T follicular helper cell (primary cell): ENCODE measurements at places on chromosomes 4 and X.

GRCh38 chrX:46704767-46705386 lies 54.0 kb downstream of the SLC9A7 start:
- no peak for DNase-seq

DNA sequence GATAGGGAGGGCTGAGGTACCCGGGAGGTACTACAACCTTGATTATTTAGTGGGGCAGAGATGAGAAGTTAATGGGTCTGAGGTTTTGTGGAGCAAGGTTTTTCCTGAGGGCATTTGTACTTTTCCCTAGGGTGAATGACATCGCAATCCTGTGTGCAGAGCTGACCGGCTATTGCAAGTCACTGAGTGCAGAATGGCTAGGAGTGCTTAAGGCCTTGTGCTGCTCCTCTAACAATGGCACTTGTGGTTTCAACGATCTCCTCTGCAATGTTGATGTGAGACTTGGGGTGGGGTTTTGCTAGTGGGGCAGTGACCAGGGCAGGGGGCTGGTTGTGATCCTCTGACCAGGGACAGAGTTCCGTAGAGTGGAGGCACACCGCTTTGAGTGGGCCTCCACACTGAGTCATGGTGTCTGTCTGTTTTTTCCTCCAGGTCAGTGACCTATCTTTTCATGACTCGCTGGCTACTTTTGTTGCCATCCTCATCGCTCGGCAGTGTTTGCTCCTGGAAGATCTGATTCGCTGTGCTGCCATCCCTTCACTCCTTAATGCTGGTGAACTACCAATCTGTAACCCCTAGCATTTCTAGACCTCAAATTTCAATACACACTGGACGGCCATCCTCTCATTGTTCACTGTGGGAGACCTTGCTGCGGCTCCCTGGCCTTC lies 9.9 kb downstream of the MED12 start:
- DNase-seq, result no peak

- no peak for DNase-seq
Measured at GRCh38 chrX:15301924-15302323, 13.5 kb downstream of the ASB11 start.

DNA sequence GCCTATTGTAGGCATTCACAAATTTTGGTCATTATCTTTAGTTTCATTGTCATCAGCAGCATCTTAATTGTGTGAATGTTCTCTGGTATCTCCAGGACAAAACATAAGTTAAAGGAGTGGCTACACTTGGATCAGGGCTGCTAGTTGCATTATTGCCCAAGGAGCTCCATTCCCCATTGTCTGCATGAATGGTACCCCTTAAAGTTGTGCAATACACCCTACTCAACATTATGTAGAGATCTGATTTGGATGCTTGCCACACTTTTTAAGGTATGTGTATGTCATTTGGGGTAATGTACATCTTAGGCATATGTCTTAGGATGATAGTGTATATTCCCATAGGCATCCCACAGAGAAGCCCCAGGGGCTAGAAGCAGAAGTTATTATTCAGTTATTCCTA lies 2.9 kb downstream of the GRXCR1 start:
- DNase-seq, result no peak

GRCh38 chr4:2413821-2414610 lies 4.4 kb downstream of the ZFYVE28 start:
- DNase-seq, result no peak

- DNase-seq, result no peak
Measured at GRCh38 chr4:182502064-182502463, 258.9 kb downstream of the TENM3 start.

DNA sequence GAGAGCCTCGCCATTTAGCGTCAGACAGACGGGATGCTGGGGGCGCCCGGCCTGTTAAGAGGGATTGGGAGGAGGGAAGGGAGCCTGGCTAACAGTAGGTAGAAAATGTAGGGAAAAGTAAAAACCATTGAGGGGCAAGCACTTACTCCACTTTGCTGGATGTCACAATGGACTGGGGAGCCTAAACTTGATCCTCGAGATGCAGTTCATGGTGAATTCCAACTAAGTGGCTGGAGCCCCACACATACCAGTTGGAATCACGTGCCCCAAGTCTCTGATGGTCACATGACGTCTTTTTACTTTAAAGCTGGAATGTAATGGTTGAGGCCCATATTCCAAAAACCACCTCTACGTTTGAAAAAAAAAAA lies 1.5 kb downstream of the PLS3 start:
- no peak for DNase-seq

- DNase-seq, result no peak
Measured at GRCh38 chr4:61200916-61201526, 895 bp downstream of the ADGRL3 start.

- no peak for DNase-seq
Measured at GRCh38 chr4:98638661-98639060, 19.8 kb downstream of the TSPAN5 start.

DNA sequence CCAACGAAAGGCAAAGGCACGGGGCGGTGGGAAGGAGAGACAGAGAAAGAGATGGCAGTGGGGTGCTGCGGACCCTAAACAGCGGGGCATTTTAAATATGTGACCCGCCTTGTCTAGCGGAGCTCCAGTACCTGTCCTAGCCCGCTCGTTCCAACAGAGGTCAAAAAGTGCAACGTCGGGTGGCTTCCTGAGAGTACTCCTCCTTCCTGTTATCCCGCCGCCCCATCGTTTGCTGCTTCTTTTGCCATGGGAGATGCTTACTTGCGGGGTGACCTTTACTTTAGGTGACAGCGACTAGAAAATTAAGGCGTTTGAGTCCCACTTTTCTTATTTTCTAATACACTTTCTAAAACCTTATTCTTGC lies 735 bp downstream of the NRK start:
- DNase-seq, result no peak

- no peak for DNase-seq
Measured at GRCh38 chr4:47195706-47196105, 164.3 kb downstream of the GABRB1 start.

DNA sequence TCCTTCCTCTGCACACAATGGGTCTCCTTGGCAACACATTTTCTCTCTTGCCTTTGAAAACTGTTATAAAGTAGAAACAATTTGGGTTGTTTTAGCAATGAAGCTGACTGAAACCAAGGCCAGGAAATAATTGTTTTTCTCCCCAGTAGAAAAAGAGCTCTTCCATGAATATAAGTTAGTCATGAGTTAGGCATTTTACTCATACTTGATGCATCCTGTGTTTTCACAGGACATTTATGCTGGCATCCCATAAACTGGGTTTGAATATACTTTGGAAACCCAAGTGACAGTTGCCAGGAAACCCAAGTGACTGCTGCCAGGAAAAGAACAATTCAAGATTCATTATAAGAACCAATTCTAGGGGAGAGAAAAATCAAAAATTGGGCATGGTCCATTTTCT lies 128.6 kb upstream of the NPY2R start:
- DNase-seq, result no peak

DNA sequence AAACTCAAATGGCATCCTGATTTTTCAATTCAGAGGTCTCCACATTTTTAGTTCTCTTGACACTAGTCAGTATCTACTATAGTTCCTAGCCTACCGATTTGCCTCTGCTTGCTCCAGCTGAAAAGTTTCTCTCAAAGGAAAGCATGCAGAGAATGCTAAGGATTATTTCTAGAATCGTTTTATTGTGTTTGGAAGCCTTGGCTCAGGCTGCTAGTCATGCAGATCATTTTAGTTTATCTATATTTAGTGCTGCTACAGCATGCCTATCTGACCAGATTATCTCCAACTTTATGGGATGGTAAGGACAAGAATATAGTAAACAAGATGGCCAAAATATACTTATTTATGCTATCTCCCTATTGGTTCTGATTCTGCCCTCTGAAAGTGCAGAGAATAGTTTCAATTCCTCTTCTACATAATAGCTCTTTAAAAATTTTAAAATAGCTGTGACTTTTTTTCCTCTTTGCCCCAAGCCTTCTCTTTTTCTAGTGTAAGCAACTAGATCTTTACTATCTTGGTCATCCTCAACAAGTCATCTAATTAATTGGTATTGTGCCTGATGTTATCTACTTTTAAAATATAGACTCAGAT lies 15.7 kb upstream of the DRP2 start:
- no peak for DNase-seq
